ENCODE measurements at places on chromosomes 3 and 15. TPM values are rescaled to one million over a fixed set of nuclear protein-coding genes. Genes with fewer than 3 reads are reported as not detected.

Gene PARP15
- total RNA-seq: 36.6 TPM

Gene FAM227B
- 3.2 TPM for total RNA-seq

DNA sequence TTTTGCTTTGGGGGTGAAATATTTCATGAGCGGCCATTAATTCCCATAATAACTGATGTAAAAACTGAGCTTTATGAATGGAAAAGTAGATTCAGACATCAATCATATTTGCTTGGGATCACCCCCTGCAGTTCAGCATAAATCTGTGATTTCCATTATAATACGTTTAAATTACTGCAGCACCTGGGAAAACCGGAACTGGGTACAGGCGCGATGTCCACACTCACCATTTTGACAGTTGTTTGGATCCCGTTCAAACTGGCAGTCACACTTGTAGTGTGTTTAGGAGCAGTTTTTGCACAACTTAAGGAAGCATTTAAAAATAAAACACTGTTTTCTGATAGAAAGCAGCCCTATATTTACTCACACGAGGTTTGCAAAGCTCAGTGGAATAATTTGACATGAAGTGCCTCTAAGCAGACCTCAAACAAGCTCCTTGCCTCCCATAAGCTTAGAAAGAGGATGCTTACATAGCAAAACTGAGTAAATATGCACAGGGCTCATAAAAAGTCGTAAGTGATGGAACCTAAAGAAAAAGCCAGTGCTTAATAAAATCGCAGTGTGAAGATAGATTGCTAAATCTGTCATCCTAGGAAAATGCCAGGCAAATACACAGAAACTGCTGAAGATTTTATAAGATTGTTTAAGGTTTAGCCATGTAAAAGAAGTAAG lies 377.6 kb downstream of the PTPRG start:
- no peak for DNase-seq

DNA sequence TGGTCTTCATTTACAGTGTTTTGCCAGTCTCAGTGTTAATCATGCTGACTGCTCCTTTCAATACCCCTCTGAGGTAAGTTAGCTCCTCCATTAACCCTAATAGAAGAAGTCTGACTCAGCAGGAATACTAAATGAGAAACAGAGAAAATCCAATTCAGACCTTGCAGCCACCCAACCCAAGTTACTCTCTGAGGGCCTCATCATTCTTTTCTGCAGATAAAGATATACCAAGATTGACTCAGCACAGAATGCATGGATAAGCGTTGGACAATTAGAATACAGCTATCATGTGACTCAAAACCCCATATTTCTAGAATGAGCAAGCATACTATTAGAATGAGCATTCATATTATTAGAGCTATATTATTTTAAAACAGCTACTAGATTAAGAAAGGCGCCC lies 389.1 kb upstream of the SGO1 start:
- no peak for DNase-seq

GRCh38 chr15:70569714-70570231 lies 193.6 kb downstream of the UACA start:
- DNase-seq: no peak

DNA sequence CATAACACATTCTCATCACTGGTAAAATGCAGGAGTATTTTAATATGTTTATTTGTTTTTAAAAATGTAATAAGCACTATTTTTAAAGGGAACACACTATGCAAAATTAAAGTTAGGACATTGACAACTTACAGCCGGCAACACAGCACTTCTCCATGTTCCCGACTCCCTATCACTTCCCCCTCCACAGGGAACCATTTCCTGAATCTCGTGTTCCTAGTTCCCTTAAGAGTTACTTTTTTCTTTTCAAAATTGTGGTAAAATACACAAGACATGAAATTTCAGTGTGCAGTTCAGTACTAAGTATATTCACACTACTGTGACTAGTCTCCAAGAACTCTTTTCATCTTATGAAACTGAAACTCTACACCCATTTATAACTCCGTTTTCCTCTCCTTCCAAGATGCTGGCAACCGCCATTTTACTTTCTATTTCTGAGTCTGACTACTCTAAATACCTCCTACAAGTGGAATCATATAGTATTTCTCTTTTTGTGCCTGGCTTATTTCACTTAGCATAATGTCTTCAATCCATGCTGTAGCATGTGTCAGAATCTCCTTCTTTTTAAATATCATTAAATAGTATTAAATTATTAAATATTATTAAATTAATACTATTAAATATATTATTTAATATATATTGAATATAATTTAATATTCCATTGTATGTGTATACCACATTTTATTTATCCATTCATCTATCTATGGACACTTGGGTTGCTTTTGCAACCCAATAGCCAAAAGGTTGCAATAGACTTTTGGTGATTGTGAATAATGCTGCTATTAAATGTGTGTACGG lies 25.9 kb upstream of the UBE2Q2 start:
- no peak for DNase-seq
